ENCODE measurements at places on chromosomes 2 and 18.

GRCh38 chr2:48912110-48912509 lies 156.6 kb upstream of the LHCGR start:
- no peak for DNase-seq

DNA sequence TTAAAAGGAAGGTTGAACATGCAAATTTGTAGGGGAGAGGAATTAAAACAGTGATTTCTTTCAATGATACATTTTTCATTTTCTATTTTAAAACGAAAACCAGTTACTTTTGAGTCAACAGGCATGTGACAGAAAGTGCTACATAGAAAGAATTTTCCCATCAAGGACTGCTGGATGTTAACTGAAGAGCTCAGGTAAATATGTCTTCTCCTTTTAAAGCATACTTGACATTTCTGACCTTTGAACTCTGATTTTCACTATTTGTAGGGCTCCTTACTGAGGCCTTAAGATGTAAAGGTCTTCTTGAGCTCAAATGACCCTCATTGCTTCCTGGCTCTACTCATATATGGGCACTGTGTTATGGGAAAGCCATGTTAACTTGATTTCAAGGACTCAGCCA lies 32.4 kb downstream of the FIGN start:
- DNase-seq, result no peak

GRCh38 chr2:160694631-160695030 lies 201.0 kb upstream of the RBMS1 start:
- DNase-seq, result no peak

- DNase-seq, result no peak
Measured at GRCh38 chr2:12036640-12036983, 290.2 kb downstream of the LPIN1 start.

- no peak for DNase-seq
Measured at GRCh38 chr2:36607947-36608346, 10.0 kb upstream of the FEZ2 start.

- DNase-seq, result no peak
Measured at GRCh38 chr2:11012131-11012693, 100.5 kb downstream of the KCNF1 start.

- no peak for DNase-seq
Measured at GRCh38 chr18:58960946-58961722, 96.5 kb downstream of the ZNF532 start.

GRCh38 chr2:226190479-226191252 lies 609.0 kb downstream of the IRS1 start:
- no peak for DNase-seq

- no peak for DNase-seq
Measured at GRCh38 chr2:228600265-228600664, 418.8 kb upstream of the SPHKAP start.

DNA sequence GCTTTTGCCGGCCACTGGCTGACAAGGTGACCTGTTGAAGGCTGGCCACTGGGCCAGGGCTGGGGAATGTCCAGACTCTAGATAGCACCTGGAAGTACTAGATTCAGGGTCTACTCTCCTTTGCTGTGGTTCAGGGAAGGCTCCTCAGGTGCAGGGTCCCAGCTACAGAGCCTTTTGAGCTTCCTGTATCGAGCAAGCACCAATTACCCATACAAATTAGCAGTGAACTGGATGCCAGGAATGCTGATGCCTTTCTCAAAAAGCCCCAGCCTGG lies 213.4 kb downstream of the CYP26B1 start:
- DNase-seq, result no peak

GRCh38 chr2:109453371-109453995 lies 160.3 kb downstream of the SEPTIN10 start:
- no peak for DNase-seq

DNA sequence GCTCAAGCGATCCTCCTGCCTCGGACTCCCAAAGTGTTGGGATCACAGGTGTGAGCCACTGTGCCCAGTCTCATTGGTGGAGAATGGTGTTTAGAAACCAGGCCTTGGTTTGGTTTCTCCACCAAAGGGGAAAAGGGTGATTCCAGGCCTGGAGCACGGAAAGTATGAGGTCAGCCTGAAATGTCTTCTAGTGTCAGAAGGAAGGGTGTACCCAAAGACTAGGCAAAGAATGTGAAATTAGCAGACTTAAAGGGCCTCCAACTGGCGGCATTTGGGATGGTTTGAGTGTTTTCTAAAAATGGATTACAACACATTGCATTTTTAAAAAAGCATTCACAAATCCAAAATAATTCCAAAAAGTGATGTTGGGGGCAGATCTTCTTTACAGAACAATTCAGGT lies 139.6 kb downstream of the SH3BP4 start:
- DNase-seq, result no peak

DNA sequence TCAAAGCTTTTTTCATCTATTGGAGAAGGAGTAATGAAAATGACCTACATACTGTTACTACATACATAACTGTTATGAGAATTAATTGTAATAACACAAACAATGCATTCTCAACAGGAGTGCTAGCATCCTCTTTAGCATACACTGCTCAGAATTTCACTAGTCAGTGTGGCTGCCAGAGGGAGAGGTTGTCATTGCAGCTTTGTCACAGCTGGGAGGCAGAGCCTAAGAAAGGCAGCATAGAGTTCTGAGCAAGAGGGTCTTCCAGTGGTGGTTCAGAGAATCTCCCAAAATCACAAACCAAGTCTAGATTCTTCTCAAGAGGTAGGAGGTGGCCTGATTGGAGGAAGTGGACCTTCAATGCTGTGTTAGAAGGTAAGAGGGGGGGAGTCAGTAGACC lies 286.7 kb upstream of the CYRIA start:
- no peak for DNase-seq

- DNase-seq, result no peak
Measured at GRCh38 chr2:131022731-131023130, 70.5 kb downstream of the FAM168B start.

DNA sequence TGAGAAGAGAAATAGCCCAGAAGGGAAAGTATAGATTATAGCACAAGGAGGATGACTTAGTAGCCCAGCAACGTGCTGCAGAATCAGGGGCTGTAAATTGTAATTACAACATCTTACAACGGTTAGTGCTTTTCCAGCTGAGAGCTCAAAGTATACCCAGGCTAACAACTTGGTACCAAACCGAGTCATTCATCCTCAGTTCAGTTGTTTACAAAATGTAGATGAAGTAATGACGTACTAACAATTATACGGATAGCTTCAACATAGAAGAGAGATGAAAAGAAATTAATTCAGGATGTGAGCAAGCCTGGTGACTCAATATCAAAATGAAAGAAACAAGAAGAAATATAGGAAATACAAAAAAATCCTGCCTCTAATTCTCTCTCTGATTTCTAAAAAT lies 99.2 kb downstream of the DYNAP start:
- DNase-seq, result no peak

- no peak for DNase-seq
Measured at GRCh38 chr2:70551167-70551566, 2.5 kb downstream of the TGFA start.

DNA sequence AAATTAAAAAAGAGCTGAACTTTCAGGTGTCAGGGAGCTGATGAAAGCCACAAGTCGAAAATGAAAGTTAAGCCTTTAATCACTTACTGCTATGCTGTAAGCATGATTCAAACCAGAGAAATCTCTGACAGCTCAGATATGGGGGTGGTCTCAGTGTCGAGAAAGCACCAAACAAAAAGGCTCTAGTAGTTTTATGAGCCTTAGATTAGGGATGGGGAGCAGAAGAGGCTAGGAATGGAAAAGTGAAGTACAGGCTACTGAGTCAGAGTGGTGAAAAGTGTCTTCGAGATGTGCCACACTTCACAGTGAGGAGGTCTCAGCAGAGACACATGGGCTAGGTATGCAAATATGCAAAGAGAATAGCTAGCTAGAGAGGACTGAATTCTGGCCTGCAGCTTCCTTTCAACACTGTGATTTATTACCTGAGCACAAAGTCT lies 482.2 kb downstream of the SPAG16 start:
- DNase-seq, result no peak

DNA sequence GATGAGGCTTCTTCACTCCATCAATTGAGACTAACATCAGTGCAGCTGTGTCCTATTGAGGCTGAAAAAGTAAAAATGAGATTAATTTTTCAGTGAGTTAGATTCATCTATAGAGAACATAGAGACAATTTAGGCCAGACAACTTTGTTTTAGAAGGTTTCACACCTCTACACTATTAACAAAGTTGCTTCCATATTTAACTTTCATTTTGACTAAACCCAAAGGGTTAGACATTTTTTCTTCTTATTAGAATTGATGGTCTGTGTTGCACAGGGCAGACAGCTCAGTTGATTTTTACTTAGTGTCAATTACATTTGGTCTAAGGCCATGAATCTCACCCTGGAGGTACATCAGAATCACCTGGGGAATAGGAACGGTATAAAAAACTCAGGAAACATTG lies 130.2 kb upstream of the NXPH2 start:
- DNase-seq, result no peak

DNA sequence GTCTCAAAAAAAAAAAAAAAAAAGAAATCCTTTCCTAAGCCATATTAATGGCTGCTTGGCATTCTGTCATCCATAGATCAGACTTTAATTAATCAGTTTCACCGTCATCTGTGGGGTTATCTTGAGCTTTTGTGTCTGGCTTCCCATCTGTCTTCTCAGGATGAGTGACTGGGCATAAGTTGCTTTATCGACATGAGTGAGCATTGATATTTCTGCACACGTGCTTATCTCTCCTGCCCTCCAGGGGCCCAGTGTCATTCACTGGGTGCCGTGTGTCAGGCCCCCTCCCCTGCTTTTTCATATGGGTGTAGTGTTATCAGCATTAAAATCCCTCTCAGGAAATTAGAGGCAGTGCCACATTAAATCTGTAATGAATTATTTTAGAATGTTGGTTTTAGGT lies 65.6 kb downstream of the SH3BP4 start:
- DNase-seq, result no peak

GRCh38 chr2:166179201-166179600 lies 51.4 kb upstream of the SCN1A start:
- no peak for DNase-seq

DNA sequence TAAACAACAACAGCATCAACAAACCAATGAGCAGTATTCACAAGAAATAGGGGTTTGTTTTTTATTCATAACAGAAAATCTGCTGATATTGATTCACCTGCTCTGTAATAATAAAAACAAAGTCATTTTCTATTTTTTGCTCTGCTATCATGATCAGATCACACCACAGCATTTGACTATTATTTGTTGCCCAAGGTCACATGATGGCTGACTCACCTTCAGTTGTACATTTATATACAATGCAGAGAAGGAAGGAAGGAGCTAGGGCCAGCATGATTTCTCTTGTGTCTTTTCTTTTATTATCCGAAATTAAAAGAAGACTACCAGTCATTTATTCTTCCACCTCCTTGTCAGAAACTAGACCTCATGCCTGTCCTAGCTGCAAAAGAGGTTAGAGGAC lies 1427.7 kb upstream of the CELF4 start:
- DNase-seq, result no peak

- peak; percentile 25 for DNase-seq
Measured at GRCh38 chr2:159035790-159036411, 67.5 kb downstream of the TANC1 start.

GRCh38 chr2:154350911-154351310 lies 347.6 kb upstream of the KCNJ3 start:
- DNase-seq, result no peak

DNA sequence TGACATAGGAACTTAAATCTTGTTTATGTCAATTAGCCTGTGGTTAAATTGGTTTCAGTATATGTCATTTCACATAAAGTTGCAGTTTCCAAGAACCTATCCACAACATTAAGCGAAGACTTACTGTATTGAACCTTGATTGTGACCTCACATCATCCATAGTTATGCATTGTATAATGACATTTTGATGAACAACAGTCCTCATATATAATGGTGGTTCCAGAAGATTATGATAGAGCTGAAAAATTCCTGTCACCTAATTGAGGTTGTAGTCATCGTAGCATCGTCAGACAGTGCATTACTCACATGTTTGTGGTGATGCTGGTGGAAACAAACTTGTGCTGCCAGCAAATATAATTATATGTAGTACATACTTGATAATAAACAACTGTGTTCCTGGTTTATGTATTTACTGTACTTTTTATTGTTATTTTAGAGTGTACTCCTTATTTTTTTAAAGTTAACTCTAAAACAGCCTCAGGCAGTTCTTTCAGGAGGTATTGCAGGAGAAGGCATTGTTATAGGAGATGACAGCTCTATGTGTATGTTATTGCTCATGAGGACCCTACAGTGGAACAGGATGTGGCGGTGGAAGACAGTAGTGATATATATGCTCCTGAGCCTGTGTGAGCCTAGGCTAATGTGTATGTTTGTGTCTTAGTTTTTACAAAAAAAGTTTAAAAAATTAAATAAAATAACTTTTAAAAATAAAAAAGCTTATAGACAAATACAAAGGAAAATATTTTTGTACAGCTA lies 56.6 kb downstream of the UBE2E3 start:
- no peak for DNase-seq

DNA sequence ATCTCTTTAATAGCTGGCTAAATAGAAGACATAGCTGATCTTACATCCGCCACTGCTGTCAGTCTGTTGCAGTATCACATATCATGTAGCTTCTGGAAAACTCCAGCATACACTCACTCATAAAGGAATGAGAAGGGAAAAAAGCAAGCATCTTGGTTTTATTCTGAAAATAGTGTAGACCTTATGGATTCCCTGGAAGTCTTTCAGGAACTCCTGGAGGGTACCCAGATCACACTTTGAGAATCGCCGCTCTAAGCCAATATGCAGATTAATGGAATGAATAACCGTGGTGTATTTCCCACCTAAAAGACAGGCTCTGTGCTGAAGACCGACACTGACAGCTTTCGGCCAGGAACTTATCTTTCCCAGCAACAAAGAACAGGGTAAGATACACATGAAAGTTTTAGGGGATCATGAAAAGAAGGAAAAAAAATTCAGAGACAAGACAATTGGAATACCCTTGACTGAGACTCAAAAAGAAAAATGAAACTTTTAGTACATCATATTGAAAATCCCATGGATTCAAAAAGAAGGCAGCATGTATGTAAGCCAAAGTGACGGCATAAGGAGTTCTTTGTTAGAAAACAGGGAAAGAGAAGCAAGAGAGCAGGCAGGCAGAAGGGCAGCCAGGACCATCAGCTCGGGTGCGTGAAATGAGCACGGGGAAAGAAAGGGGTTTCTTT lies 56.4 kb upstream of the SEC11C start:
- DNase-seq, result no peak

GRCh38 chr18:63162271-63163014 lies 157.1 kb downstream of the BCL2 start:
- no peak for DNase-seq
